Stimulated activated CD4-positive, alpha-beta T cell treated with anti-CD3 and anti-CD28 coated beads, Interleukin-2, amount 100 ng/mL, for 48 hours (primary cell): ENCODE measurements at places on chromosomes 2 and 18.

DNA sequence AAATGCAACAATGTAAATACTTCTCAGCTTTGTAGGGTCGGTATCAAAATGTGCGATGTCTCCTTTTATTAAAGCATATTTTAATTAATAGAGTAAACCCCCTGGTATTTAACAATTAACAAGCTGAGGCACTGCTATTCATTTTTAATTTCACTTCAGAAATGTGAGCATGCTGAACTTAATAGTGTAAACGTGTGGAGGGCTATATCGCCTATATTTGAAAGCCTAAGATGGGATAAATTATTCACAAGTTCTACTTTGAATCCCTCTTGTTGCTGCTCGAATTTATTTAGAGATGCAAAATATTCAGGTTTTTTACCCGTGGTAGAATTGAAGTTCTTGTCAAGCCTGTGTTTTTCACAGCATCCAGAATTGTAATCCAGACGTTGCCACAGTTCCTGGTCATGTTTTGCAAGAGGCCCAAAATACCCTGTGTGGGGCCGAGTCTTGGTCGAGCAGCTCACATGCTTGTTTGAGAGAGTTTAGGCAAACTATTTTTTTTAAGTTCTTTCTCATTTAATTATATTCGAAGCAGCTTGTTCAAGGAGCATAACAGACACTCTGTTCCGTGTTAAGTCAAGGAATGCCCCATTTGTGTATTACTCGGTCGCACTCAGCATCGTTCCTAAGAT, 2.5 kb downstream of the SALL3 start:
- no peak for DNase-seq

DNA sequence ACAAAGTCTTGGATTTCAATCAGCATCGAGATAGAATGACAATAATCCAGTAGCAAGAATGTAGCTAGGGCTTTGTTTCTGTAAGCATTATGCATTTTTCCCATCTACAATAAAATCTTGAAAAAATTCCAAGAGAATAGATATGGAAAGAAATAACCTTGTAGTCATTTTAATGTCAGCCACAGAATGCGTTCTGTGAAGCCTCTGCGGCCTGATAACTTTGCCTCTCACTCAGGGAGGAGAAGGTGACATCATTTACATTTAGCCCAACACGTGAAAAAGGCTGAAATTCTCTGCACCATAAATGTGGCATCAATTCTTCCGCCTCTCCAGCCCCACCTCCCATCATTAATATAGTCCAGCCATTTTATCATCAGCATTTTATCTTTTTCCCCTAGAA, 19.1 kb upstream of the DYNC1I2 start:
- no peak for DNase-seq

DNA sequence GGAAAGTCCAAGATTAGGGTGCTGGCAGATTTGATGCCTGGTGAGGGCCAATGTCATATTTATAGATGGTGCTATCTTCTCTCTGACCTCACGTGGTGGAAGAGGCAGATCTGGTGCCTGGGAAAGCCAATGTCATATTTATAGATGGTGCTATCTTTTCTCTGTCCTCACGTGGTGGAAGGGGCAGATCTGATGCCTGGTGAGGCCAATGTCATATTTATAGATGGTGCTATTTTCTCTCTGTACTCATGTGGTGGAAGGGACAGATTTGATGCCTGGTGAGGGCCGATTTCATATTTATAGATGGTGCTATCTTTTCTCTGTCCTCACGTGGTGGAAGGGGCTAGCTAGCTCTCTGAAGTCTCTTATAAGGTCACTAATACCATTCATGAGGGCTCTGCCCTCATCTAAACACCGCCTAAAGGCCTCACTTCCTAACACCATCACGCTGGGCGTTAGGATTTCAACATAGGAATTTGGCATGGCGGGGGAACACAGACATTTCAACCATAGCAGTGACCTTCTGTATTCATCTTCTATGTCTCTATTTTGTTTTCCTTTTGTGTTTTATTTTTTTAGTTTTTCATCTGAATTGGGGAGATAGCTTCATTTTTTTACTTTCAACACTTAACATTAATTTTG, 278.4 kb downstream of the SPAG16 start:
- no peak for DNase-seq

DNA sequence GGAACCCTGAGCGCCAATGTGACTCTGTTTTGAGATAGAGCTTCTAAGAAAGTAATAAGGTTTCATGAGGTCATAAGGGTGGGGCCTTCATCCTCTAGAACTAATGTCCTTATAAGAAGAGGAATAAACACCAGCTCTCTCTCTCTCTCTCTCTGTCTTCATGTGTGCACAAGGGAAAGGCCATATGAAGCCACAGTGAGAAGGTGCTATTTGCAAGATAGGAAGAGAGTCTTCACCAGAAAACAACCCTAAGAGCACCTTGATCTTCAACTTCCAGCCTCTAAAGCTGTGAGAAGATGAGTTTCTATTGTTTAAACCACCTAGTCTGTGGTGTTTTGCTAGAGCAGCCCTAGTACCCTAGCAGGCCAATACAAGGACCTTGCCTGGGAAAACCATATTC, 55.8 kb downstream of the DOCK10 start:
- no peak for DNase-seq

DNA sequence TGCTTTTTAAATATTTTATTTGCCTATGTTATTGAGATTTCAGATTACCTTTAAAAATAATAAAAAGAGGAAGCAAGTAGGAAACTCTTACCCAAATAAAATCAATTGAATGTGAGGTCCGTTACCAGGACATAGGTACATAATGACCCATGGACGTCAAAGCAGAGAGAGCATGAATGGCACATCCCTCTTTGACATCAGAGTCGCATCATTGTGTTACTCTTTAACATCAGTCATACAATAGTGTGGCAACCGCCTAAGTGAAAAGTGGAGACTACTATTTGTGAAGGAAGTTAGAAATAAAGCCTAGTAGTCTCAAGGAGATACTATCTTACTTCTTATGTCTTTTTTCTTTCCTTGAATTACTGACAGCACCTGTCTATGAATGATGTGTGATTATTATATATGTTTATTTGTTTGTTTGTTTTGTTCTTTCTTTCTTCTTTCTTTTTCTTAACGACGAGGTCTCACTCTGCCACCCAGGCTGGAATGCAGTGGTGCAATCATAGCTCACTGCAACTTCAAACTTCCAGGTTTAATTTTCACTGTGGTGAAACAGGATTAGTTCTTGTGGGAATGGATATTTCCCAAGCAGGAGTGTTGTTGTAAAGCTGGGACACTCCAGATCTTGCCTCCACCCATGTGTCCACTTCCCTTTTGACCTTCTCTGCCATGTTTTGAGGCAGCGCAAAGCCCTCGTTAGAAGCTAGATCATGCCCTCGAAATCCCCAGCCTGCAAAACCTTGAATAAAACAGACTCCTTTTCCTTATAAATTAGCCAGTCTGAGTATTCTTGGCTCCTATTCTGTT, 407.2 kb upstream of the NETO1 start:
- DNase-seq, result no peak

DNA sequence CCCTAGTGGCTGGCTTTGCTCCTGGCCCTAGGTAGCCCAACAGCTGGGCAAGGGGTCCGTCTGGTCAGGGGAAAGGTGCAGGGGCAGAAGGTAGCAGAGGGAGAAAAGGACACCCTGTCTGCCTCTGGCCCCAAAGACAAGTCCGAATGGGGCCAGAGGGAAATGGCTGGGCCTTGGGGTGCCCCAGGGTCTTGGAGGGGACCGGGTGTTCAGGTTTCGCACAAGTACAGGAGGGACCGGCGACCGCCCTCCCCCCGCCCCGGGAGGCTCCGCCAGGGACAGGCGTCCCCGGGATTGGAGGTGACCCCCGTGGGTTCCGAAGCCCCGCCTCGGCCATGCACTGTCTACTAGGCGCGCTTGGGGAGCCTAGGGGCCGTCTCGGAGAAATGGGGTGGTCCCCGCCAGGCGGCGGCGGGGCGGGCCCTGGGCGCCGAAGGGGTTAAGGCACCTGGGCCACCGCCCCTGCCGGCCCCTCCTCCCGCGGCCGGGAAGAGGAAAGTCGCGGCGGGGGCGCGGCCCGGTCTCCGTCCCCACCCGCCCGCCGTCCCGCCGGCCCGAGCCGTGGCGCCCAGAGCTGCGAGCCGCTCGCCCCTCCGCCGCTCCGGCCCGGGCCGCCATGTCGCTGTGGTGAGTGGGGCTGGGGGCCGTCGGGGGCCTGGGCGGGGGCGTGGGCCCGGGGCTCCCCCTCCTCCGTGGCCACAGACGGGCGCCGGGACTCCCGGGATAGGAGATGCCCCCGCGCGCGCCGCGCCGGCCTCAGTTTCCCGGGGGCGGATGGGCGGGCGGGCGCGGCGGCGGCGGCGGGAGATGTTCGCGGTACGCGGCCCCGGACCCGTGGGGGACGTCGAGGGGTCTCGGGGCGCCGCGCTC, at the start of gene B3GNT7:
Gene B3GNT7, plus strand, starts transcription at position 523 of the 870 bp plus-strand sequence. Its CDS starts 94 bp downstream, at position 617.
- DNase-seq, result no peak

DNA sequence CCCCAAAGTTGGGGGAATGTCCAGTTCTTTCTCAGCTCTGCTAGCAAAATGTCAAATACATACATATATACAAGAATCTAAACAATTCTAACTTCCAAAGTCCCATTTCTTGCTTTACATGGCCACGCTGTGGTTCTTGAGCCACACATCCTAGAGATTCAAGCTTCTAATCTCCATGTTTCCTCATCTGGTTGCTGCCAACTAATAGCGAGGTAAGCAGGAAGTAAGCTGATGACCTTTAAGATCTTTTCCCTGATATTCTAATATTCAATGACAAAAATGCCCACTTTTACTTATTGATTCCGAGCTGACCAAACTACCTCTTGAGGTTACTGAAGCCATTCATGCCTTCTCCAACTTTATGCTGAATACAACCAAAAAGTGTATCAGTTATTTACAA, 3.3 kb downstream of the VPS54 start:
- DNase-seq, result no peak

- DNase-seq, result no peak
Observed at GRCh38 chr18:2274613-2275012, 296.7 kb downstream of the METTL4 start.

DNA sequence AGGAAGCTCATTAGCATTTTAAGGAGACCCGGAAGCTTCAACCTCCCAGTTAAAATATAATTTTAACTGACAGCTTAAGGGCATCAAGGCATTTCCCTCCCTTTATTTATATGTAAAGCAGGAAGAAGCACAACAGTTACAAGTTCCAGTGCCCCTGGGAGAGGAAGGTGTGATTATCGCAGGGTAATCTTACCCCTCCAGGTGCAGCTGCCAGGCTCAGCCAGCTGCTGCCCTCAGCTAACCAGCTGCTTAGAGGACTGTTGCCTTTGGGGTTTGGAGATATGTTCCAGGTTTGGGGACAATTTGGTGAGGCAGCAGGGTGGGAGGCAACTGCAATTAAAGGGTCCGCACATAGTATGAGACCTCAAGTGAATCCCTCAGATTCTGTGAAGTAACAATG, 55.3 kb upstream of the SETBP1 start:
- no peak for DNase-seq

DNA sequence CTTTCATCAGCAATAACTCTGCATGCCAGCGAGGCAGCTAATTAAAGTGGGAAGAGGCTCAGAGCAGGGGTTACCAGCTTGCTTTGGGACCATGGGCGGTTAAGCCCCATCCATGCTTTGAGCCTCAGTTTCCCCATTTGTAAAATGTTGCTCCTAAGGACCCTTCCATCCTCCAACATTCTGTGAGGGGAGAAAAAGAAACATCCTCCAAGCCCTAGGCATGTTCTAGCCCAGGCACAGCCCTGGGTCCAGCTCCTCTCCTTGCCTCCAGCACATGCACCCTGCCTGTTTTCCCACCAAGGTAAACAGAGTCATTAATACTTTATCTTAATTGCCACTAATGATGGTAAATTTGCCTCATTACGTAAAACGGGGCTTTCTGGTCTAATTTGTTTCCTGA, 113.3 kb upstream of the MYCN start:
- DNase-seq, result no peak

DNA sequence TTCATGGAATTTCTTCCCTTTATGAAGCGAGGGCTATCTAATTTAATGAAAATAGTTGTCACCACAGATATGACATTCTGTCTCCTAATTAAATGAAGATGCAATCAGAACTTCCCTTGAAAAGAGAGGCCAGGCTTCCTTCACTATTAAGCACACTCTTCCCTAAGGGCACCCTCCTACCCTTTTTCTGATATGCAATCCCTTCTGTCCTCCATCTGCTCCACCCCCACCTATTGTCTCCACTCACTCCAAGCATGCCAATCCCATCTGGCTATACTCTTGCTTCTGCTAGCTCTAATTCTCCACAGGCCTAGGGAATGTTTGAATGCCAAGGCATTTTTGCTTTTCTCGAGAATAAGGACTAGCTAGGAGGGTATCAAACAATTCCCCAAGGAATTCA, 818.4 kb upstream of the FSHR start:
- no peak for DNase-seq
